ENCODE measurements at places on chromosomes 4 and X.

DNA sequence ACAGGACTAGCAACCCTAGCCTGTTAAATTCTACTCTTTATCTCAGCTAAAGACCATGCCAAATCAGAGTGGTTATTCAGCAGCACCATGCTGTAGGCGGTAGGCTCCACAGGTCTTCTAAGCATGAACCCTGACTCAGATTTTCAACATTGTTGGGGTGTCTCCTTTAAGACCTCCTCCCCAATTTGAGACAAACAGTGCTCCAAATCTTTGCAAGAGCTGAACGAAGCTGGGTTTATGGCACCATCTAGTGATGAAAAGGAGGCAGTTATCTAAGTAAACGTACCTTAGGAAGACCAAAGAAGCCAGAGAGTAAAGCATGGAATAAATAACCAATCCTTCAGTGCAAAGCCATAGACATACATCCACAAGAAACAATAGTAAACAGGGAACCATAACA is 334.5 kb upstream of the SLC7A11 start:
- DNase-seq = no peak

- DNase-seq = no peak
These were observed 112.0 kb upstream of the MAGEB18 start for GRCh38 chrX:26026179-26026578.

DNA sequence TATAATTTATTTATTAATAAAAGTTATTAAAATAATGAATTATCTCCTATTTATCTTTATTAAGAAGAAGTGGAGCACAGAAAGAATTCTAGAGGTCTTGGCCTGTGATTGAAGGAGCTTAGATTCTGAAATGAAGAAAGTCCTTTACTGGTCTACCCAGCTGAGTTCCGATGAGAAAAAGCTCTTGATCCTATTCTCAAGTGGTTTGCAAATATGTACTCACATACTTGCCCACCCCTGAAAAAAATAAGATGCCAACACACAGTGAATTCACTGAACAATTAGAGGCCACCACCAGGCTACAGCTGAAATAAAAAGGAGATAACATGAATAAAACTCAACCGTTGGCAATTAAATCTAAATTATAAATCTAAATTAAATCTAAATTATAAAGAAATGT is 253.4 kb downstream of the MAPK10 start:
- no peak for DNase-seq

- DNase-seq = no peak
These were observed 58.4 kb upstream of the CBR4 start for GRCh38 chr4:169068423-169068822.

- no peak for DNase-seq
These were observed 95.1 kb downstream of the GPM6A start for GRCh38 chr4:175716961-175717360.

GRCh38 chr4:112674376-112674775 is 37.4 kb downstream of the LARP7 start:
- no peak for DNase-seq

DNA sequence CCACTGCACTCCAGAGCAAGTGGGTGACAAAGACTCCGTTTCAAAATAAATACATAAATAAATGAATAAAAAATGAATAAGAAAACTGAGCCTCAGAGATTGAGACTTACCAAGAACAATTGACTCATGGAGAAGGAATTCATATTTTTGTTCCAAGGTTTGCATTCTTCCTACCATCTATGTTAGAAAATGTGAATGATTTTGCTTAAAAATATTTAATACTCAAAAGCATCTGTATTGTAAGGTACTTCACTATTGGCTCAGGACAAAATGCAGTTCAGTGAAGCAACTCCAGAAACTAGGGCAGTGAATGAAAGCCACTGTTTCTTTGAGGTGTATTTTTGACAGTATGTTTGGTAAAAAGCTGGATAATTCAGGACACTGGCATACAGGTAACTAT is 54.1 kb downstream of the XAGE2 start:
- no peak for DNase-seq

DNA sequence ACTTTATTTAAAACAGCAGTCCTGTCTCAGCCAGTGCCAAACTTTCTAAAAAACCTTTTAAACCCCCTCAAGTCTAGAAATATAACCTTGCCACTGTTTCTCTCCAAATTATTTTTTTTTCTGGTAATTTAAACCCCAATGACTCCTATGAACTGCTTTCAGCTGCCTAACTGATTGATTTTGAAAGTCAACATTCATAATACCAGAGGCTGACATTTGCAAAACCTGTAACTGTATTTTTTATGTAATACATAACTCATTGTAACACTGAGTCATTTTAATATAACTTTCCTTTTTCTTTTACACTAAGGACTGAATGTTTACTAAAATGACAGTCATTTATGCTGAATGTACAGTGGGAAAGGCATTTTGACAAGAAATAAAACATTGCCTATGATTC is 19.1 kb upstream of the EGFL6 start:
- no peak for DNase-seq

DNA sequence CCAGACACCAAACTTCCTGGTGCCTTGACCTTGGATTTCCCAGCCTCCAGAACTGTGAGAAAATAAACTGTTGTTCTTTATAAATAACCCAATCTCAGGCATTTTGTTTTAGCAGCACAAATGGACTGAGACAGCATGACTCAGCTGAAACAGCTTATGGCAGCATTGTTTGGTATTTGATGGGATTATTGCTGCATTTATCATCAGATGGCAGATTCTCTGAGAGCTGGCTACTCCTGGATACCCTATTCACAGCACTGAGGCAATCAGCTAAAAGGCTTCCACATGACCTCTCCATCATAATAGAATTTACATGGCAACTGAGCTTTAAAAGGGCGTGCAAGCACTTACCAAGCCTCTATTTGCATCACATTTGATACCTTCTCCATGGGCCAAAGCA is 623.1 kb upstream of the CPEB2 start:
- no peak for DNase-seq

DNA sequence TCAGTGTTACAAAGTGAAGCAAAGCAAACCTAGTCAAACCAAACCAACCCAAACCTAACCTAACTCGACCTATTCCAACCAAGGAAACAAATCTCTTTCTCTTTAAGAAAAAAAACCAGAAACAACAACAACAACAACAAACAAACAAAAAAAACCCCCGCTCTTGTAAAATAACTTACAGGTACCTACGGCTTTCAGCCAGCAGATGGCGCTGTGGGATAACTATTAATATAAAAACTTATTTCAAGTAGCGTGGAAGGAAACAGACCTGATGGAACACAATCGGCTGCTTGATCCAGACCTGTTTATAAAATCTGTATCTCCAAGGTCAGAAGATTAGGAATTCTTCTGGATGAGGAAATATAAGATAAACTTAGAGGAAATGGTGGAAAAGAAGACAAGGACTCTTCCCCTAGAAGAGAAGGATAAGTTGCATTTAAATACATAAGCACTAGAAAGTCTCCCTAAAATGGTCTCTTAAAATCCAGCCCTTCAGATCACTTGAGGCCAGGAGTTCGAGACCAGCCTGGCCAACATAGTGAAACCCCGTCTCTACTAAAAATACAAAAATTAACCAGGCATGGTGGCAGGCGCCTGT is 34.4 kb upstream of the CDKL5 start:
- peak; percentile 18 for DNase-seq

GRCh38 chr4:13536607-13537006 is 7.7 kb downstream of the NKX3-2 start:
- no peak for DNase-seq

- no peak for DNase-seq
These were observed 642 bp downstream of the HMGN5 start for GRCh38 chrX:81201071-81201470.

GRCh38 chr4:108570993-108571569 is 49.3 kb upstream of the RPL34 start:
- no peak for DNase-seq

DNA sequence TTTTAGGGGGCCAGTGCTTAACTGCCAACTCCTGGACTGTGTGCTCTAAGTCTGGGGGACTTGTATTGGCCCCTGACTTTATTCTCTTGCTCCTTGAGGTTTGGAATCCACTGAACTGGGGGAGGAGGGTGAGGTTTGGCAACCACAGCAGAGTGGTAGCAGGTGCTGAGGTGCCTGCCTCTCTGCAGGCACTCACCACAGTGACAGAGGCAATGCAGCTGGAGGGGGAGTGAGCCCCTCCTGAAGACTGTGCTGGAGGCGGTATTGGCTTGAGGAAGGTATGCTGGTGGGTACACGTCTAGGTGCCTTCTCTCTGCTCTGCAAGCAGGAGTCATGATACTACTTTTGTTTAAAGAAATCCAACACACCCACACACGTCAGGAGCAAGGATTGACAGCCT is 24.6 kb downstream of the CFAP299 start:
- no peak for DNase-seq

DNA sequence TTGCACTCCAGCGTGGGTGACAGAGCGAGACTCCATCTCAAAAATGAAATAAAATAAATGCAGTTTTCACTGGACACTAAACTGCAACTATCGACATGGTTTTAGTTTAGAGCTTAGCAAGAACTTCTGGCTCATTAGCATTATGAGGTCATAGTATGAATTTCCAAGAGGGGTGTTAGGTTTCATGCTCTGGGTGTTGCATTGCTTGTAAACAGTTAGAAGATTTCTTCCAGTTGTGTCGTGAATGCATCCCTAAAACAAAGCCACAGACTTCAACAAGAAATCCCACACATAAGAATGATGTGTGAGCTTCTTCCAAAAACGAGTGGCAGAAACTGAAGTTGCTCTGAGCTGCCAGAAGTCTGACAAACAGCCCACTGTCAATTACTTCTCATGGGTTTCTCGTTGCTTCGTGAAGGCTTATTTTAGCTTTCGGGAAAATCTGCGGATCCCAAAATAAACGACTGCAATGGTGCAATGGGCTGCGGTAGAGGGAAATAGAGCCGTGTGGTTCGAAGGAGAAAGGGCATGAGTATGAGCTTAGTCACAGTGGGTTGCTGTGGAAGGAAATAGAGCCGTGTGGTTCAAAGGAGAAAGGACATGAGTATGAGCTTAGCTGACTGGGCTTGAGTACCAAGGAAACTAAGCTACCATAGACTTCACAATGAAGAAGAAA is 354.9 kb downstream of the DHRSX start:
- DNase-seq = no peak

DNA sequence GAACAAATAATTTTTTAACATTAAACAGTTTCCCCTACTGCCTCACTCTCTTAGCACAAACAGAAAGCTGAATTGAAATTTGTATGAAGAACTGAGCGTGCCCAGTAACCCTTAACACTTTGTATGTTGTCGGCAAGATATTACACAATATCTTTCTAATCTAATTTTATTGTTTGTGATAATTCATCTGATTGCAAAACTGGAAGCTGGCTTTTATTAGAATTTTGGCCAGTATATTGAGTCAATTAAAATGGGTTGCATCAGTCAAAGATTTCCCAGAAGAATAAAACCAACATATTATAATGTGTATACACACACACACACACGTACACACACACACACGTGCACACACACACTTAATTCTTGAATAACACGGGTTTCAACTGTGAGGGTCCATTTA is 2332.1 kb downstream of the PCDH7 start:
- no peak for DNase-seq

DNA sequence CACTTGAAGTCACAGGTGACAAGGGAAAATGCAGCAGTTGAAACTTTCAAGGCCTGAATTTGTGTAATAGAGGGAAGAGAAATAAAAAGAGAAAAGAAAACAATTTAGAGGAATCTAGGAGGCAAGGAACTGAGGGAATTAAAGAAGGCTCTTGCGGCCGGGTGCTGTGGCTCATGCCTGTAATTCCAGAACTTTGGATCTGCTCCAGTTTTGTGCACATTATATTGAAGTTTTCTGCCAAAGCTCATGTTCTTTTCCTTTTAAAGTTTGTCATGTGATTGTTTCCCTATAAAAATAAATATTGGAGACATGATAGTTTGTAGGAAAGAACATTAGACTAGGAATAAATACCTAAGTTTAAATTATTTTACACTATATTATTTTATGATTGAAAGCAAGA is 433.9 kb upstream of the CPEB2 start:
- no peak for DNase-seq

GRCh38 chrX:46404774-46405173 is 140.4 kb downstream of the ZNF674 start:
- no peak for DNase-seq

- DNase-seq = no peak
These were observed 89.7 kb upstream of the NDP start for GRCh38 chrX:44062840-44063239.

DNA sequence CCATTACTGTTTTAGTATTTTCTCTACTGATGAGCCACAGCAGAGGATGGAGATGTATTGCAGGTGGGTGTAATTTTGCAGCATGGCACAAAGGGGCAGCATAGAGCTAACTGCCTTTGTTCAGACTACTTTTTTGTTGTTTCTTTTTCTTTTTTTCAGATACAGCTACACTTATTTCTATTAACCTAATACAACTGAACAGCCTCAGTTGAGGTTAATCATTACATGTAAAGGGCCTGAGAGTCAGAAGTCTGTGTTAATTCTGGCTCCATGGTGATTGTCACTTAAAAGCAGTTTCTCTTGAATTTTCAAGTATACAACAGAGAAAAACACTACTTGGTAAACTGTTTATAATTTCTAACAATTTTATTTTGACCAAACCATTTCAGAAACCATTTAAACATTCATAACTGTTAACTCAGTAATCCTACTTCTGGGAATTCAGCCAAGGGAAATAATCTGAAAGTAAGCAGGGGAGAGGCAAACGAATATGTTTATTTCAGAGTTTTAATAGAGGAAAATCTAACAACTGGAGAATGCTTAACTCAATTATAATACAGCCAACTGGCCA is 13.9 kb upstream of the PPEF2 start:
- DNase-seq = no peak

- no peak for DNase-seq
These were observed 208.1 kb downstream of the PDGFC start for GRCh38 chr4:156763511-156763910.

GRCh38 chrX:7972586-7972985 is 45.4 kb upstream of the PNPLA4 start:
- DNase-seq = no peak

DNA sequence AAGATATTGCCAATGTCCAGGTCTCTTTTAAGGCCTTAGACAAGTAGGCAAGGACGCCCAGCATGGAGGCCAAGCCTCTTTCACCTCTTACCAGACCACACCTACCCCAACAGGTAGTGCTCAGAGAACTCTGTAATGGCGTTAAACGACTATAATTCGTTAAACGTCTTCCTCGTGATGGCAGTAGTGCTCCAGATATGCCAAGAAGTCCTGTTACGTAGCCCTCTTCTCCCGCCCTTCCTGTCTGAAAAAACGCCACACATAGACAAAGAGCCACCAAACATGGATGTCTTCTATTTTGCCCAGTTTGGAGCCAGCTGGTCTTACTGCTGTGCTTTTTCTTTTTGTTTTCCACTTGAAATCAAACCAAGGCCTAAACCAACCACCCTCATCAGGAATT is 190.7 kb downstream of the OR13H1 start:
- no peak for DNase-seq

GRCh38 chrX:22118161-22118830 is 86.2 kb downstream of the PHEX start:
- DNase-seq = no peak

GRCh38 chr4:153759407-153760316 is at the start of gene RNF175:
RNF175 (minus strand) TSS chr4:153760024; CDS start chr4:153759862, 162 bp downstream.
- DNase-seq = no peak
